ENCODE measurements at places on chromosomes 1 and 21.
A peak's percentile ranks its signal among the peaks of the same experiment; 100 is the strongest.

DNA sequence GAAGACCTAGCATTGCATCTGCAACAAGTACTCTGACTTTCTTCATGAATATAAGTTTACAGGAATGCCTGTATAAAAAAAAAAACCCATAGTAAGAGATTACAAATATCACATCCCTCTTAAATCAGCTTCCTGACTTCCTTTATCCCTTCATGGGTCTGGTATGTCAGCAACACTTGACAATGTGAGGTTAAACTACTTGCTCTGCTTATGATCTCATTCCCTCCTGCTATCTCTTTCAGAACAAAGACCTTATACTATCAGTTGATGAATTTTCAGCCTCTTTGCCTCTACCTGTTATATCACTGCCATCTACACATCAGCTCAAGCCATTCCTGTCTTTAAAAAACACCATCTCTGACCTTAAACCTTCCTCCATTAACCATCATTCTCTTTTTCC lies 130.9 kb upstream of the SAMSN1 start:
- DNase-seq = no peak

GRCh38 chr1:237444120-237444790 lies 402.3 kb downstream of the RYR2 start:
- DNase-seq = no peak

DNA sequence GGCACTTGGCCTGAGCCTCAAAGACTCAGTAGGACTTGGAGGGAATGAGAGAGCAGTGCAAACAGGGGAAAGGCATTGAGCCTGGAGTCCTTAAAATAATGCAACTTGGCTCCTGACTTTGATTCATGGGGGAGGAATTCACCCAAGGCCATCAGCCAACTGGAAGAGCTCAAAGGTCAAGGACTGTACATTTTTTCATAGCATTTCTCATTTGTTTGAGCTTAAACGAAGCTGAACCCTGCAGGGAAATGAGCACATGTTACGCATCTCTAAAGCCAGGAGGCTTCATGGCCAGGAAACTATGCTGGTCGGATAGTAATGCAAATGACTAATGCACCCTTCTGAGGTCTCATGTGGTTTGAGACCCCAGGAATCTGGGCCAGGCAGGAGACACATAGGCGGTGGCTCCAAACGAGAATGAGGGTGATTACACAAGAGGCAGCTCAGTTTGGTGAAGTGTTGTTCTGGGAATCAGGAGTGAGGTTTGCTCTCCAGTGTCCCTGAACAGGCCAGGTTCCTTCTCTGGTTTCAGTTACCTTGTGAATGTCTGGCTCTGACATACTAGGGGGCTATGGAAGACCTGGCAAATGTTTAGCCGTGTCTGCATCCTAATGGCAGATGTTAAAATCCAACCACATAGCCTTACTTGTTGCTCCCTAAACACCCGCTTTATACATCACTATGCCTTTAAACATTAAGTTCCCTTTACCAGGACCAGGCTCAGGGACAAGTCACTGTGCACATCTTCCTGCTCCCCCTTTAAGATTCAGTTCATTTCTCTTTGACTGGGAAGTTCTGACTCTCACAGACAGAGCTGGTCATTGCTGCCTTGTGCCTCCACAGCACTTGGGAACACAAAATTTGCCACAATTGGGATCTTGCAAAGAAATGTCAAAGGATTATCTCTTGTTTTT lies 503.9 kb upstream of the USP24 start:
- no peak for DNase-seq

DNA sequence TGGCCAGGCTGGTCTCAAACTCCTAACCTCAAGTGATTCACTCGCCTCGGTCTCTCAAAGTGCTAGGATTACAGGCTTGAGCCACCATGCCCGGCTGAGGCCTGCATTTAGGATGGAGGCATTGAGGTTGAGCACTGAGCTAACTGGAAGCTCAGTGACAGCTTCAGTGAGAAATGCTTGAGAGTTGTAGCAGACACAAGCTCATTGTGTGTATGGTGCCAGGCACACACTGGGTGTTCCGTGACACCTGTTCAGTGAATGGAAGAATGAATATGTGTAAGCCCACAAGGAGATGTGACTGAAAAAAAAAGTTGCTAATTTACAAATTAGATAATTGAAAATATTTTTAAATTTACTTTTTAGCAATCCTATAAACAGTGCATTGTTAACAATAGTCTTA lies 21.8 kb downstream of the LURAP1 start:
- no peak for DNase-seq

DNA sequence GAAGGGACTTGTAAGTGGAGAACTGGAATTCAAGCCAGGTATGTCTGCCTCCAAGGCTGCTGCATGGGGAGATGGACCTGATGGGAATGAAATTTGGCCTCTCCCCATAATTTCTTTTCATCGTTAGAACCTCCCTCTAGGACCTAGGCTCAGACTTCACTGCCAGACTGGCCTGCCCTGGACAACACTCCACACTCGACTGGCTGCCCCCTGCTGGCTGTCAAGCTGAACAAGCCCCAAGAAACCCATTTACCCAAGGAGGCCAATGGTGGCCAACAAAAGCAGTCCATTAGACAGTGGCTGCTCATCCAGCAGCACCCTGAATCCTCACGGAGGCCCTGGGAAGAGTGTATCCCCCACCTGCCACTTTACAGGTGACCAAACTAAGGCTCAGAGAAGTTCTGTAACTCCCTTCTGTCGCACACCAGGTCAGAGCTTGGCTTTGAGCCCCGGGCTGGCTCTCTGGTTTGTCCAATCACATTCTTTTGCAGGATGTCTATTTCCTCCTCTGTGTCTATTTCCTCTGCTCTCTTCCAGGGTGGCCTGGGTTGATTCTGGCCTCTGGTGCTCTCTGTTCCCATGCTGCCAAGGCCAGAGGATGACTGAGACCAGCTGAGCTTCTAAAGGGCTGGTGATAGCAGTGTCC lies 3.8 kb downstream of the RNF186 start:
- DNase-seq = no peak

- no peak for DNase-seq
Observed at GRCh38 chr21:36686955-36687354, 12.0 kb upstream of the SIM2 start.

DNA sequence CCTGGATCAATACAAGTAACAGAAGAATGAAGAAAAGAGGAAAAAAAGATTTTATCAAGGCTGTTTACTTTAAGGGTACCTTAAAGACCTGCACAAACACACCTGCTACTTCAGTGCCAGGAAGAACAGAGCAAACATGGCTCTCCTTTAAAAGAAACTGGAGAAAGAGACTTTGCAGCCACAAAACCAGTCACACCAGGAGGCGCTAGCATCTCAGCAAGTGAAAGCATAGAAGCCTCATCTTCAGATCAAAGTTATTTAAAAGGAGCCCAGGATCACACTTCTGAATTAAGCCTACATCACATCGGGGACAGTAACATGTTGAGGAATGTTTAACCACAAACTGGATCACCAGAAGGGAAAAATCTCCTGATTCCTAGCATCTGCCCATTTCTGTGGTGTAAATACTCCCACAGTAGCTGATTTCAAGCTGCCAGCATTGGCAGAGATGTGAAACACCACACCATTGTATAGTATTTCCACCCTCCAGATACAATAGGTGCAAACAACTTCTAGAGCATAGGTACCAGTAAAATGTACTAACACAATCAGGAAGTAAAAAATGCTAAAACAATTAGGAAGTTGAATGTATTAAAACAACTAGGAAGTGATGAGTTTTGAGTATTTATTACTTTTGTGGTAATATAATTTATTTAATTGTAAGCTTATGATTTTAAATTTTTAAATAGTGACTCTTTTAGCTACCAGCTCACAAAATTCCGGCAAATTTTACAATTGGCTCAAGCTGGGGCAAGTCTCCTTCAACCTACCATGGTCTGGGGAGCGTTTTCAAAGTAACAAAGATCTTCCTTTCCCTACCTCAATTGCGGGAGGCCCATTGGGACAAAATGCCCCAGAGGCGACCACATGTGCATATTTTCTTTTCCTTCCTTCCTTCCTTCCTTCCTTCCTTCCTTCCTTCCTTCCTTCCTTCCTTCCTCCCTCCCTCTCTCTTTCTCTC lies 105.3 kb upstream of the CLDN14 start:
- no peak for DNase-seq

- DNase-seq = no peak
Observed at GRCh38 chr21:24870633-24871032, 736.6 kb downstream of the MRPL39 start.

GRCh38 chr1:64310760-64311159 lies 107.3 kb downstream of the UBE2U start:
- DNase-seq = no peak

DNA sequence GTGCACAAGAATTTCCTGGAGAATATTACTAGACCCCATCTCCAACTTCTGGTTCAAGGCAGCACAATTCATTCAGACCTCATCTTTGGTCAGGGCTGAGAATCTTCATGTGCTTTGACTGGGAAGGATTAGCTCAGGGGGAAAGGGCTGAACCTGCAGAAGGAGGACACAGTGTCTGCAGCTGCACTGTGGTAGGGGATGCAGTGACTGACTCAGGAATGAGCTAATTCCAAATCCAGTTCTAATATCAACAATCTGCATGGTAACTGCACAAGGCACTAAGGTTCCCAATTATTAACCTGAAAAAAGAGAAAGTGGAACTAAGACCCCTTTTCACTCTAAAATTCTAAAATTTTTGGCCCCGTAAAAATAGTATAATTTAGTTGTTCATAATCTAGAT lies 31.6 kb downstream of the TTLL7 start:
- DNase-seq = no peak

GRCh38 chr1:244050835-244051444 lies at the start of gene ZBTB18:
TSS of gene ZBTB18 (plus strand) at chr1:244051283. CDS start at chr1:244051432, 149 bp downstream.
- DNase-seq = peak; percentile 44

DNA sequence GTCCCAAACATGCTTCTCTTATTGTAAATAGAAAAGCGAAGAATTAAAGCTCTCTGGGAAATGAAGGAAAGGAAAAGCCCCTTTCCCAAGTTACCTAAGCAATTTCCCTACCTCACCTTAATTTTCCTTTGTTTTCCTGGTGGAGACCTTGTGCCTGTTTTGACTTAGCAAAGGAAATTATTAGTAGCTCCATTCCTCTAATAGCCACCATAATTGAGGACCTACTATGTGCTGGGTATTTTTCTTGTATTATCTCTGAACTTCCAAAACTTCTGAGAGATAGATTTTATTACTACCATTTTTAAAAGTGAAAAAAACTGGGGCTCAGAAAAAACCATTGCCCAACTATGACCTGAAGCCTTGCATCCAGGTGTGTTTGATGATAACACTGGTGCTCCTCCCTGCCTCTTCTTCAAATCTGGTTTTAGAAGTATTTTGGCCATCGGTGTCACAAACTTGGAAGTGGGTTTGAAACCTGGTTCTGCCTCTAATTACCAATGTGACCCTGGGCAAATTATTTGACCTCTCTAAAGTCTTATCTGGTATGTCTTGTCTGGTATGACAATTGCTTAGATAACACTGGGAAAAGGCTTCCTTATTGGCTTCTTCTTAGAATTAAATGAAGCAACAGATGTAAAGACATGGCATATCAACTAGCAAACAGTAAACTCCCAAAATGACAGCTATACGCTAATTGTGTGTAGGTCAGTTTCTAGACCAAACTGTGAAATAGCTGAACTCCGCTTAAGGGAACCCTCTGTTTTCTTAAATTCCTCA lies 39.5 kb downstream of the BCL9 start:
- no peak for DNase-seq

GRCh38 chr1:201500670-201501120 lies 6.2 kb downstream of the CSRP1 start:
- DNase-seq = no peak

Measured in NCI-H2081 treated with DMSO at 0.1 percent for 48 hours (cell line).